ENCODE measurements at places on chromosomes 13 and 19. TPM values are rescaled to one million over a fixed set of nuclear protein-coding genes. Genes with fewer than 3 reads are reported as not detected.

The CEACAM20 gene
- total RNA-seq = not detected

The LILRA1 gene
- not detected for total RNA-seq

The ADAMTS10 gene
- total RNA-seq = 32.6 TPM

The UBE2L5 gene
- not detected for total RNA-seq

The CBLC gene
- total RNA-seq = not detected

The ZNF382 gene
- 8.5 TPM for total RNA-seq

All from glomerular endothelial cell (primary cell).